ENCODE measurements at places on chromosomes 7 and 10.
A peak's percentile ranks its signal among the peaks of the same experiment; 100 is the strongest.

GRCh38 chr10:62708569-62708968 lies 96.0 kb upstream of the ADO start:
- no peak for DNase-seq

DNA sequence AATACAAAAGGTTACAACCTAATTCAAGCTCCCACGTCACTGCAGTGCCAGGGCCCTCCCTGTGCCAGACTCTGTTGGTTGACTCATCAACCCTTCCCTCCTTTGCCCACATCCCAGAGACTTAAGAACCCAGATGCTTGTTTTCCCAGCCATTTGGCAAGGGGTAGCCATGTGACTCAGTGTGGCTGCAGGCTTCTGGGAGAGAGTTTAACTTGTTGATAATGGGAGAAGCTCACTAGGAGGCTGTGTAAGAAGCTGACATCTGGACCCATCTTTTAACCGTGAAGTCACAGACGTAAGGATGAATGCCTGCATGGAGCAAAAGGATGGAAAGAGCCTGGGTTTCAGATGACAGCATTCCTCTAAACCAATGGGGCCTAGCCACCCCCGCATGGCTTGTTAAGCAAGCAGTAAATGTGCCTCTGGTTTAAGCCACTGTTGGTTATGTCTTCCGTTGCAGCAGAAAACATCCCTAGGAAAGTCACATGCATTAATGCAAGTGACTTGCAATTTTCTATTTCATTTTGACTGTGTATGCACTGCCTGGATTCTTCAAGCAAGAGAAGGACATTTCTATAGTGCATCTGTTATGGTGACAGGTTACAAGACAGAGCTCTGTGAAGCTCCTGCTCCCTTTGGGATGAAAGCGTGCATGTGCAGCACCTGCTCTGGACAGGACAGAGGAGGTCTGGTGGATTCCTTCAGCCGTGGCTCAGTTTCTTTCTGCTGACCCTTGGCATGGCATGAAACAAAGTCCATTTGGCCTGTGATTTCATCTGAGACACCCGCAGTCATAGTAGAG lies 57.5 kb upstream of the CREB5 start:
- DNase-seq: peak; percentile 69

- no peak for DNase-seq
Measured at GRCh38 chr7:121330053-121330833, 1.4 kb downstream of the WNT16 start.

- no peak for DNase-seq
Measured at GRCh38 chr7:1127001-1127400, 33.0 kb downstream of the ZFAND2A start.

GRCh38 chr7:29955799-29956486 lies 33.7 kb downstream of the SCRN1 start:
- DNase-seq: no peak

DNA sequence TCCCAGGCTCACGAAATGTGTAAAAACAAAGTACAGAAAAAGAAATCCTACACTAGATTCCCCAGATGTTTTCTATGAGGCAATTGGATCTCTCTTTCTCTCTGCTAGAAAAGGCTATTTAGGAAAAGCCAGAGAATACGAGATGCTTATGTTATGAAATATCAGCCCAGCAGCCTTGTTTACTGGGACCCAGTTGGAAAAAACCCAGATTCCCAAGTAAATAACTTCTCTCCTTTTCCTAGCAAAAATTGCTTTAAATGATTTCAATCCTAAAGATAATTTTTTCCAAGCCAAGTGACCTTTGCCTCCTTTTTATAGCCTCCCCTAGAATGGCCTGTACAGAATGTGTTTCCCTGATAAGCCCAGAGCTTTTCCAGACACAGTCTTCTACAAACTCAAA lies 199.3 kb downstream of the PLXNA4 start:
- no peak for DNase-seq

DNA sequence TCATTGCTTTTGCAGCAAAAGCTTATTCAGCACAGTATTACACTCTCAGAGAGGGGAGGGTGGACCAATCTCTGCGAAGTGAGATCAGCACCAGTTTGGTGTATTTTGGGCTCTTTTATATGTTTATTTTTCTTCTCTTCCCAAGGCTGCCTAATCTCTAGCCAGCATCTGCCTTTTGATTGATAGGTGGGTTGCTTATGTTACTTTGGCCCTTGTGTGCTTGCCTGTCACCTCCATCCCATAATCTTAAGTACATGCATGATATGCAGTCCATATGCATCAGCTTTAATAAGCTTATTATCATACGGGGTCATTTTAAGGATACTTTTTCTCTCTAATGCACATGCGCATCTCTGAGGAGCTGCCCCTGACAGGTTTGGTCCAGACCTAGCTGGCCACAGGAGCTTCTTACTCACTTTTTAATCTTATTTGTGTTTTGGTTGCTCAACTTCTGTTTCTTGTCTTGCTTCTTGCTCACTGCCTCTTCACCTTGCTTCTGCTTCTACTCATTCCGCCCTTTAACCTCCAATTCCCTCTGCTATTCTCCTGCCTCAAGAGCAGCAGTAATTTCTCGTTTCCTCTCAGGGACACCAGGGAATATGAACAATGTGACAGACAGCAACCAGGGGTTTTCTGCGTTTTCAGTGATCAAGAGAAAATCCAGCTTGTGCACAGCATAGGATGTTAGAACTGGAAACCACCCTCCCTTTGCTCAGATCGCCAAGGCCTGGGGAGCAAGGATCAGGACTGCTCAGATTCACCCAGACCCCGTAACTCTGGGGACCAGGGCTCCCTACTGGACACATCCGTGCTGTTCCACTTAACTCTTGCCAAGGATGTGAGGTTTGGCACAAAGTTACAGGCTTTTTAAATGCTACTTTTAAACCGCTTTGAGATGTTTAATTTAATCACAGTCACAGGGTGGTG lies 10.0 kb downstream of the RGR start:
- DNase-seq: no peak

DNA sequence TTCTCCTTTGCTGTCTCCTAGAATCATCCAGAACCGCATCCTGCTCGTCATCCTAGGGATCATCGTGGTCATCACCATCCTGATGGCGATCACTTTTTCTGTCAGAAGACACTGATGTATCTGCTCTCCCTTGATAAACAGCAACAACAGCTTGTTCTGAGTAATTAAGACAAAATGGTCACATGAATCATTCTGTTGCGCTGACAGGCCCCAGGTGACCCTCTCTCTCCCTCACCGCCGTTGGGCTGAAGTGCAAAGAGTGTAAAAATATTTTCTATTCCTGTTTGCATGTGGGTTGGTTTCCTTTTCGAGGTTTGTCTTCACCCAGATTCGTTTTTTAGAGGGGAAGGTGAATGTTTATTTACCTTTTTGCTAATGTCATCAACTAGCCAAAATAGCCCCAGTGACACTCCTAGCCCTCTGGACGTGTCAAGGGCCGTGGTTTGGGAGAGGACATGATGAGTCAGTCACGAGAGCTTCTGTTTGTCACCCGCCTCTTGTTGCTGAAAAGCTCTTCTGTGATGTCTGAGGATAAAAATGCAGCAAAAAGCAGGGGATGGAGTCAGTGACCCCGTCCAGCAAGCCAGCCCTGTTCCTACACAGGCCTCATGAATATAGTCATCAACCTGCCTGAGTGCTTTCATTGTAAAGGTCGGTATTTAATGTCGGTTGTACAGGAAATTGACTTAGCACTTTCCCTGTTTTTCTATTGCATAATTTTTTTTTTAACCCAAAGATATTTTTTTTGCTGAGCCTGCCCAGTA lies 134.6 kb upstream of the TCF7L2 start:
- no peak for DNase-seq

DNA sequence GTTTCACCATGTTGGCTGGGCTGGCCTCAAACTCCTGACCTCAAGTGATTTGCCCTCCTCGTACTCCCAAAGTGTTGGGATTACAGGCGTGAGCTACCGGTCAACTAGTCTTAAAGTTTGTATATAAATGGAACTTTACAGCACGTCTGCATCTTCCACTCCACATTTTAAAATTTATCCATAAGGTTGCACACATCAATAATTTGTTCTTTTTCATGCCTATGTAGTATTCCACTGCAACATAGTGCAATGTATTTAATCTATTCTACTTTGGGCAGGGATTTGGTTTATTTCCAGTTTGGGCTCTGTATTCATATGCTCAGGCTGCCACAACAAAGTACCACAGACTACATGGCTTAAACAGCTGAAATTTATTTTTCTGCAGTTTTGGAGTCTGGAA lies 90.0 kb downstream of the NPTX2 start:
- DNase-seq: no peak

- no peak for DNase-seq
Measured at GRCh38 chr10:68721673-68722335, 765 bp downstream of the CCAR1 start.

DNA sequence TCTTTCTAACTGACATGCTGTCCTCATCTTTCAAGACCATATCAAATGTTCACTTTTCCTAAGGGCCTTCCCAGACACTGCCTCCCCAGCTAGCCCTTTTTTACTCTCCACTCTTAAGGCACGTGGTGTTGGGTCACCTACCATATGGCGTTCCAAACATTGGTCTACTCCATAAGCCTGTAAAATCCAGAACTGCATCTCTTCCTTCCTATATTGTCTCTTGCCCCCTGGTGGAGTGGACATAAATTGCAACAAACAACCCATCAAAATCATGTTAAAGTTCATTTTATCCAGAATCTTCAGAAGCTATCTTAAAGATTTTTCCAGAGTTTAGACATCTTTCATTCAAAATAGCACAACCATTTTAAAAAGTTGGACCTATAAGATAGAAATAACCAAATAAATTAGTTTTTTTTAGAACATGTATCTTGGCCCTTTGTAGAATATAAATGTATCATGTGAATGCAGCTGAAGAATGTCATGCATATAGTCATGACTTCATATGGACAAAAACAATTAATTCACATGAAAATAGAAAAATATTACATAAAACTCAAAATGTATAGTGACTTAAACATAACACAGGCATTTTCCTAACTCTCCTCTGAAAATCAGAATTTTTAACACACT lies 180.6 kb upstream of the CHRM2 start:
- no peak for DNase-seq

DNA sequence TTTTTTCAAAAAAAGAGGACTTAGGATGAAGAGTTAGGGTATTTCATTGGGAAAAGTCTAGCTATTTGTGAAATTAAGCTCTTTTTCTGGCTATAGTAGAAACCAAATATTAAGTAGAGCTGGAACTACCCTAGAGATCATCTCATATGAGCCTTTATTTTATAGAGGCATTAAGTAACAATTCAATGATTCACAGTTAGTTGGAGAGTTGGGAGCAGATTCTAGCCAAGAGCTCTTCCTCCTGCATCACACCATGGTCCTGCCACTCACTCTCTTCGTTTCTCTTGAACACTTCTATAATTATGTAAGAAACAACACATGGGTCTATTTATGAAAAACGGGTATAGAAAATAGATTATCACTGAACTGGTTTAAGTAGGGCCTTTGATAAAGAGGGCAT lies 76.1 kb upstream of the ANK3 start:
- no peak for DNase-seq

- peak; percentile 25 for DNase-seq
Measured at GRCh38 chr10:112131346-112131745, 52.2 kb downstream of the GPAM start.

- DNase-seq: no peak
Measured at GRCh38 chr7:156776527-156776926, 116.5 kb downstream of the LMBR1 start.

DNA sequence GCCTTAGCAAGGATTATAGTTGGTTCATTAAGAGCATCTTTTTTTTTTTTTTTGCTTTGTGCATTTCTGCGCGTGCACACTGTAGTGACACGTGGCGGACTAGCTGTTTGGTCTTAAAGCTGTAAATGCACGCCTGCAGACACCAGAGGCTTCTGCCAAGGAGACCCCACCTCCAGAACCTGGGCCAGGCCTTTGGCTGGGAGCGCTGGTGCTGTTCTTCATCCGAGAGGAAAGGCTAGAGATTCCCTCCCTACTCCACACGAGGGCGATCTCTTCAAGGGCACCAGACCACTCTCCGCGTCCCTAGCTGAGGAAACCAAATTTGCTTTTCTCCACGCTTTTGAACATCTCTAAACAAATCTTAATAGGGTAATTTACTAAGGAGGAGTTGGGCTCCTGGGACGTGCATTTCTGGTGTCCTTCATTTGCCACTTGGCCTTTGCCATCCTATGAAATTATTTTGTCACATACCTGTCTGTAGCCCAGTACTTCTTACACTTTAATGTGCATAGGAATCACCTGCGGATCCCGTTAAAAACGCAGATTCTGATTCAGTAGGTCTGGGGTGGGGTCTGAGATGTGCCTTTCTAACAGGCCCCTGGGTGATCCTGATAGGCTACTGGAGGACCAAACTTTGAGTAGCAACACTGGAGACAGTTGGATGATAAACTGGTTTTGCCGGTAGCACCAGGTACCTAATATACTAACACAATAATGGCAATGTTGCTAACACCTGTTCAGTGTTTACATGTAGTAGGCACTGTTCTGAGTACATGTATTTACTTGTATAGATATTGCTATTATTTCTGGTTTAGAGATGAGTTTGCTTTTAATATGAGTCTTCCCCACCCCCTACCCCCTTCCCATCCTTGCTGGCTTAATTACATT lies 1.3 kb upstream of the SLC26A5 start:
- DNase-seq: no peak

Data from right renal pelvis (tissue), 4 donors.